ENCODE measurements at places on chromosomes 3 and 15.
A peak's percentile ranks its signal among the peaks of the same experiment; 100 is the strongest.

DNA sequence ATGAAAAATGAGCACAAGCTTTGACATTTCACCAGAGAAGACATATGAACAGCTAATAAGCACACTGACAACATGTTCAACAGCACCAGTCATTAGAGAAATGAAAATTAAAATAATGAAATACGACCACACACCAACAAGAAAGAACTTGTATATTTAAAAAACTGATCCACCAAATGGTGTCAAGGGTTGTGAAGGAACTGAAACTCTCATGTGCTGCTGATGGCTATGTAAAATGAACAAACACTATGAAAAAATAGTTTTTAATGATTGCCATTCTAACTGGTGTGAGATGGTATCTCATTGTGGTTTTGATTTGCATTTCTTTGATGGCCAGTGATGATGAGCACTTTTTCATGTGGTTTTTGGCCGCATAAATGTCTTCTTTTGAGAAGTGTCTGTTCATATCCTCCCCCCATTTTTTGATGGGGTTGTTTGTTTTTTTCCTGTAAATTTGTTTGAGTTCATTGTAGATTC is 193.8 kb downstream of the SCAPER start:
- no peak for DNase-seq

- DNase-seq = no peak
These were observed 103.2 kb downstream of the GABRG3 start for GRCh38 chr15:27074179-27074578.

GRCh38 chr15:25715536-25716413 is 147.4 kb downstream of the ATP10A start:
- DNase-seq = no peak

GRCh38 chr3:34882764-34883163 is 756.6 kb upstream of the ARPP21 start:
- DNase-seq = no peak

- no peak for DNase-seq
These were observed 1.8 kb upstream of the USP19 start for GRCh38 chr3:49122451-49122850.

DNA sequence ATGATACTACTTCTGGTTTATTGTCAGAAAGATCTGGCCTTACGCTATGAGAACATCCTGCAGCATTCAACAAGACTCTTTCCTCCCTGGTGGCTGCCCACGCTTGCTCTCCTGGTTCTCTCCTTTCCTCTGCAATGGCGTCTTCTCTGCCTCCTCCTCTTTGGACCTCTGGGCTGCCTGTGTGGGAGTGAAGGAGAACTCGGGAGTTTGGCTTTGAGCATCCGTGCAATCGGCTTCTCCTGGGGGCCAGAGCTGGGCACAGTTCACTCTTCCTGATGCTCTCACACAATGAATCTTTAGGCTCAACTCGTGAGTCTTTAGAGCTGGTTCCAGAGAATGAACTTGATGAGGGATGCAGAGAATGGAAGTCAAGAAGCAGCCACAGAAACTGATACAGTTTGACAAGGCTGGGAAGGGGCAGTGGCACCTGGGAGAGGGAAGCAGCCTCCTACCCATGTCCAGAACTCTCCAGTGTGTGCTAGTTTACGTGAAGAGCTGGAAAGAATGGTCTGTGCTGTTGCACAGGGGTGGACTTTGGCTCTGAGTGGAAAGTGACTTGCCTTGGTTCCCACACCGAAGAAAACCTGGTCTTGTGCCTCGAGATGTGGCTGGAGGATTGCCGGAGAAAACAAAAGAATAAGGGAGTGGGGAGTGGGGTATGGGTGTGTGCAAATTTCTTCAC is 37.9 kb downstream of the RPLP1 start:
- DNase-seq = no peak

- DNase-seq = no peak
These were observed 563.5 kb upstream of the TBL1XR1 start for GRCh38 chr3:177760803-177761202.

GRCh38 chr3:122103821-122104514 is 48.8 kb downstream of the CD86 start:
- no peak for DNase-seq

- no peak for DNase-seq
These were observed 28.5 kb downstream of the PTPRG start for GRCh38 chr3:61589856-61590255.

DNA sequence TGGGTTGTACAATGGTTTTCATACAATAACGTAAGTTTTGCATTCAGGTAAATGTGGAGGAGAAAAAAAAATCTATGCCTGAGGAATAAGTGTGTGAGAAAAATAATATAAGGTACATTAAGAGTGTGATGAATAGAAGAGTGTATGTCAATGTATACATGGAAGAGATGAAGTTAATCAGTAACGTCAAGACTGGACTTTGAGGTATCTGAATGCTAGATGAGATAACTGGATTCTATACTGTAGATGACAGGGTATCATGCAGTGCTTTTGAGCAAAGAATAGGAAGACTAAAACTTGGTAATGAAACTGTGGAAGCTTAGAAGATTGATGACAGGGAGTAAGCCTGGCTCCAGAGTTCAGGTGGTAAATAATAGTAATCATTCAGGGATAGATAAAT is 666.7 kb upstream of the SGO1 start:
- DNase-seq = no peak

DNA sequence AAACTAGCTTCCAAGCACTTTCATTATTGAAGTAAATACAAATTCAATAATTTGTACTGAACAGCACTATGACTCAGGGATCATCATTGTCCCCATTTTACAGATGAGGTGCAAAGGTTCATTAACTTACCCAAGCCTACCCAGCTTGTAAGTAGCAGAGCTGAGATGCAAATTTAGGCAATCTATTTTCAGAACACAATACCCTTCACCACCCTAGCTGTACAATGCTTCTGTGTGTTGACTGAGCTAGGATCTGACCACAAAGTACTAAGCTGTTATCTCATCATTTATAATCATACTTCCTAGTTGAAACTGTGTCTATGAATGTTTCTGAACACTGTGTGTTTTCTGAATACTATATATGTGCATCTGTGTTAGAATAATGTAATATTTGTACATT is 3.2 kb upstream of the ILDR1 start:
- no peak for DNase-seq

- DNase-seq = no peak
These were observed 84.9 kb upstream of the ETV5 start for GRCh38 chr3:186193534-186194450.

GRCh38 chr3:152069871-152070270 is 196.4 kb downstream of the SUCNR1 start:
- DNase-seq = no peak

DNA sequence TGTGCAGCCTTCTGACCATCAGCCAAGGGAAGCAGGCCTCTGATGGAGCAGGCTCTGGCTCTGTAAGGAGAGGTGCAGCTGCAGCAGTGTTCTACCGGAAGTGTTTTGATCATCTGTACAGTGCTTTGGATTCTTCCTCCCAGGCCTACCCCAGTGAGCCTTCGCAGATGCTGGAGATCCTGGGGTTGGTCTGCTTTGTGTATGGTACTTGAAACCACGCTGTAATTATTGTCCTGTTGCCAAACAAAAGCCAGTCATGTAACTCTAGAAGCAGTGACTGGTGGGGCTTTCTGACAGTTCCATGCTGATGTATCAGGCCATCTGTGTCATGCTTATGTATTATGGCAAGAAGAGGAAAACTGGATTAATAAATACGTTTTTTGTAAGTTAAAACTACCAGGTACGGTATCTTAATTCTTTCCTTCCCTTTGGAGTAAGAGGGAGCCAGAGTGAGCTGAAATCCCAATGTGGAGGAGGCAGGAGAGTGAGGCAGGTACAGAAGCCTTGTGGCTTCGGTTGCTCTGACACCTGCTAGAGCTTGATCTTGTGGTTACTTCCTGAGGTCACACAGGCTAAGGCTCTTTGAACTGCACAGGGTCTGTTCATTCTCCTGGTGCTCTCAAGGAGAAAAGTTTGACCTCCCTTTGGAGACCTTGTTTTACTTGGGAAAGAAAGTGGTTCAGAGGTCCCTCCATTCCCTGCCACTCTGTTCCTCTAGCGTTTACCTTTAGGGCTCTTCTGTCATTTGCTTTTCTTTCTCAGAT is 3.7 kb downstream of the TMEM42 start:
- no peak for DNase-seq

GRCh38 chr3:53227993-53228885 is 27.6 kb downstream of the TKT start:
- no peak for DNase-seq

DNA sequence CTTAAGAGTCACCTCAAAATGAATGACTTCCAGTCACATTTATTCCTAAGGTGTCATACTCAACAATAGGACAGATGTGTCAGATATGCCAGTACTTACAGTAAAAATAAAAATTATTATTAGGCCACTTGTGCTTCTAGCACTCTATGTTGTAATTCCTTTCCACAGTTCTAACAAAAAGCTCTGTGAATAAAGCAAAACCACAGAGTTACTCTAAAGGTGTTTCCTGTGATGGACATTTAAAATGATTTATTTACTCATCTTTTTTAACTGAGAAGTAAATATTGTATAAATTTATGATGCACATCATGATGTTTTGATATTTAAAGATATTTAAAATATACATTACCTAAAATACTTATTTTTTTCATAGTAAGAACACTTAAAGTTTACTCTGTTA is 13.9 kb upstream of the GOLGA8B start:
- DNase-seq = no peak

GRCh38 chr15:42163947-42164550 is 7.6 kb upstream of the PLA2G4F start:
- DNase-seq = no peak

DNA sequence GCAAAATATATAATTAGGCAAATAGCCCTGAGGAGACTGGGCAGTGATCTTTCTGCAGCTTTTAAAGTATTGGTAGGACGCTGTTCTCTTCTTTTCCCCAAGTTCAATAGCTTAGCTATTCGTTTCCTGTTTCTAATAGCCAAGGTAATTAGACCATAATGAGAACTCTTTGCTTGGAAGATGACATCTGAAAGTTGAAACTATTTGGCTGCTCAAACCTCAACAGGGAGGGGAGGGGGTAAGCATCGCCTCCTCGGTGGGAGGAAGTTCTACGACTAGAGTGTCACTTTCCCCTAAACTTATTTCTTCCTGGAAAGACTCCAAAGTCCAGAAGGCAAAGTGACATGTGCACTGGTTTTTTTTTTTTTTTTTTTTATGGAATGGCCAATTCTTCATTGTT is 22.8 kb upstream of the ALDH1A3 start:
- DNase-seq = no peak

DNA sequence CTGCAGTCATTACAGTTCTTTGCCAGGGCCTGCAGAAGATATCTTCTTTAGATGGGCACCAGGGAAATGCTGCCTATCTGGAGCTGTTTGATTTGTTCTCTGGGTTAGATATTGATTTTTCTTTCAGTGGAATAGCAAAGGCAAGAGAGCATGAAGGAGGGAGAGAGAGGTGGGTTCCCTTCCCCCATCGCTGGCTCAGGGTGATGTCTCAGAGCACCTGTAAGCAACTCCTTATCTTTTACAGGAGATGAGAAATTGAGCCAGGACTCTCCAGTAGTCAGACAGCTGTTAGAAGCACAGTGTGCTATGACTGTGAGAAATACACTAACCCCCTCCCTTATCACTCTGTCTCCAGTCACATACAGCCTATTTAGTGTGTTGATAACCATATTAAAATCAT is 89.3 kb upstream of the SLC24A5 start:
- no peak for DNase-seq

DNA sequence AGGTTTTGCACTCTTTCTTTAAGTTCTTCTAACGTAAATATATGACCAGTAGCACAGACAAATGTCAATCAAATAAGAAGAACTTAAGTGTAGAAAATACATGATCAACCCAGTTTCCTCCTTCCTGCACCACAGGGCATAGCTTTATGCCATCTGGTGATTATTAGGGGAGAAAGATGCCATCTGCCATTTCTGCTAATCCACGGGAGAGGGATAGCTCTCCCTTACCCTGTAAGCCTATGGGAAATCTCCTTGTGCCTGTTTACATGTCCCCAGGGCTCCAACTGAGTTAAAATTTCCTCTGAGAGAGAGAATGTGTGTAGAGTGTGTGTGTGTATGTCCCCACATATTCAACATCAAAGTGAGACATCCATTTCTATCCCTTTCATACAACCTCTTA is 135.9 kb downstream of the RSL24D1 start:
- DNase-seq = no peak

- no peak for DNase-seq
These were observed 33.7 kb upstream of the VILL start for GRCh38 chr3:37956723-37957538.

DNA sequence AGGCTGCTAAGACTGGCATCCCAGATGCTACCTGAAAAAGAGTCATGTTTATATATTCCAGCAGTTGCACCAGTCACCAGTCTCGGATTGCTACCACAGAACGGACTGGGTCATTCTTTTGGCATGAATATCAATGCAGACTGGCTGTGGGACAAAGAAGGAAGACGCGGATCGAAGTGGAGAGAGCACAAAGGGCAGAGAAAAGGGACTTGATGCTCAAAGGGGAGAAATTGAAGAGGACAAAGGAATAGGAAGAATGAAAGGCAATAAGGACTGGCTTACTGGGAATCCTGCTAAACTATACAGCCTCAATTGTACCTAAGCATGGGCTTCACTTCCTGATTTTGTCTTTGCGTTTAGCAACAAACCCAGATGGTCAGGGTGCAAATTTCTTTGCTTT is 15.3 kb upstream of the DIS3L start:
- DNase-seq = no peak

- no peak for DNase-seq
These were observed 454.1 kb downstream of the GRM7 start for GRCh38 chr3:7315037-7315436.

DNA sequence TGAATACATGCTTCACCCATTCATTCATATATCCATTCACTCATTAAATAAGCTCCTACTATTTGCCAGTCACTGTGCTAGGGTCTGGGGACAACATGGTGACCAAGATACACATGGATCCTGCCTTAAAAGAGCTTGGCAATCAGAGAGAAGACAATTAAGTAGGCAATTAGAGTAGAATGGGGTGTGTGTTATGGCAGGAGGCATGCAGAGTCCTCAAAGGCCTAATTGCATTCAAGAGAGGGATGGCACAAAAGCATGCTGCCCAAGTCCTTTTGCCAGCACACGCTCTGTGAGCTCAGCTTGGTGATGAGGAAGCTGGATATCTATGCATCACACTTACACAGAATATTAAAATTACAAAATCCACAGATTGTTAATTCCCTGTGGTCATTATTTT is 2.8 kb upstream of the PRICKLE2 start:
- DNase-seq = no peak

- DNase-seq = no peak
These were observed 37.6 kb downstream of the DNASE1L3 start for GRCh38 chr3:58173029-58173668.

- DNase-seq = peak; percentile 9
These were observed 57.8 kb upstream of the SMAD6 start for GRCh38 chr15:66644000-66644787.

GRCh38 chr15:47820057-47820746 is 102.9 kb downstream of the SEMA6D start:
- DNase-seq = no peak

GRCh38 chr3:173018758-173019157 is 122.3 kb downstream of the SPATA16 start:
- no peak for DNase-seq

DNA sequence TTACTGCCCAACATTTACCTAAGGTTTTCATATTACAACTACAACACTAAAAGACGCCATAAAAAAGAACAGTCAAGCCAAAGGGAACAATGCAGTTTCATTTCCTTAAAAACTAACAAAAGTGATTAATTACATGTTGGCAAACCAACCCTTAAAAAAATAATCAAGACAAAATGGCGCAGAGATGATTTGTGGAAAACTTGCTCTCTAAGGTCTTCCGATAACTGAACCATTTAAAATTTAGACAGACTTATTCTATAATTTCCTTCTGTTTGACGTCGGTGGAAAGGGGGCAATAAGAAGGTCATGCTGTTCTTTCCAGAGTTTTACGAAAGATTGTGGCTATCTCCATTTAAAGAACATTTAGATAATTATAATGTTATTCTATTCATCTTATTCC is 87.6 kb downstream of the RYK start:
- no peak for DNase-seq
